ENCODE measurements at places on chromosomes 1 and 21. TPM values are rescaled to one million over a fixed set of nuclear protein-coding genes. Genes with fewer than 3 reads are reported as not detected.

FBXO28 gene
- total RNA-seq = 110 TPM

ELAVL4 gene
- total RNA-seq = not detected

TDRD10 gene
- not detected for total RNA-seq

GRCh38 chr1:100034470-100034869 is 64.7 kb downstream of the SLC35A3 start:
- no peak overlapping the region for H3K27ac ChIP-seq
- DNase-seq = peak; percentile 36
- no peak overlapping the region for H3K4me3 ChIP-seq
- no peaks in the 10 kb centered on the region for H3K36me3 ChIP-seq

- no peaks in the 10 kb centered on the region for H3K27me3 ChIP-seq
- H3K36me3 ChIP-seq = peaks cover 43% of the 10 kb centered on the region
- H3K4me3 ChIP-seq = no peak overlapping the region
- no peak overlapping the region for H3K27ac ChIP-seq
- H3K4me1 ChIP-seq = peaks cover 36% of the 10 kb centered on the region
These were observed 5.5 kb upstream of the MTMR11 start for GRCh38 chr1:149942207-149942606.

- H3K4me1 ChIP-seq = no peaks in the 10 kb centered on the region
- no peak overlapping the region for H3K27ac ChIP-seq
- H3K4me3 ChIP-seq = no peak overlapping the region
- H3K36me3 ChIP-seq = no peaks in the 10 kb centered on the region
These were observed 186.3 kb downstream of the NFIA start for GRCh38 chr1:61268546-61269240.

GRCh38 chr1:100624886-100625610 is 87.1 kb downstream of the GPR88 start:
- no peak overlapping the region for H3K4me3 ChIP-seq
- H3K27me3 ChIP-seq = no peaks in the 10 kb centered on the region
- H3K4me1 ChIP-seq = peaks cover 37% of the 10 kb centered on the region
- no peaks in the 10 kb centered on the region for H3K36me3 ChIP-seq

DNA sequence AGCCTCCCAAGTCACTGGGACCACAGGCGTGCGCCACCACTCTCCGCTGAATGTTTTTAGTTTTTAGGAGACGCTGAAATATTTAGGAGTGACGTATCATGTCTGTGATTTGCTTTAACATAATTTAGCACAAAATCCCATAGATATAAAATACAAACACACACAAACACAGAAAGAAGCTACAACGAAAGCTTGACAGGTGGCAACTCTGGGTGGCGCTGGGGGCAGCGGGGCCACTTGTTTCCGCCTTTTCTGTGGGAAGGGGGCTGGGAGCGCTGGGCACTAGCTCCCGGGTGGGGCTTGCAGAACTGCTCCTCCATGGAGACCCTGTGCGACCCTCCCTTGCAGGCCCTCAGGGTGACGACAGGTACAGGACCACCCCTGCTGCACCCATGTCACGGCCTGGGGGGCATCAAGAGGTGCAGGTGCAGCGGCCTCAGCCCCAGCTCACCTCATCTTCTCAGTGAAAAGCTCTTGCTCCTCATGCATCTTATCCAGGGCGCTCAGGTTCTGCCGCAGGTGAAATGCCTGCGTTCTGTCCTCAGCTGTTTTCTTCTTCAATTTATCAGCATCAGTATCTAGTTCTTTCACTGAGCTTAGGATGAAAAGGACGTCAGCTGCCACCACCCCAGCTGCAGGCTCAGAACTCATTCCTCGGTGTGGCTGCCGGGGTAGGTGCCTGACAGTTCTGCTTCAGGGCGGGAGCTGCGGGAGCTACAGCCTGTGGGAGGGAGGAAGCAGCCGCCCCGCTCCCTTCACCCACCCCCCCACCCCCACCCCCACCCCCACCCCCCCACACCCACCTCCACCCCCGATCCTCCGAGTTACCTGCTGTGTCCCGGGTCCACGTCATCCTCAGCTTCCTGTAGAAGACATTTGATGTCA is 15.3 kb downstream of the CFAP74 start:
- H3K4me1 ChIP-seq = peaks cover 9% of the 10 kb centered on the region
- H3K36me3 ChIP-seq = no peaks in the 10 kb centered on the region
- peaks cover 19% of the 10 kb centered on the region for H3K27me3 ChIP-seq

- H3K27me3 ChIP-seq = no peaks in the 10 kb centered on the region
- no peaks in the 10 kb centered on the region for H3K4me1 ChIP-seq
- H3K27ac ChIP-seq = no peak overlapping the region
- no peak for DNase-seq
- no peaks in the 10 kb centered on the region for H3K36me3 ChIP-seq
- no peak overlapping the region for H3K4me3 ChIP-seq
These were observed 118.5 kb downstream of the MATN1 start for GRCh38 chr1:30604801-30605440.

- no peaks in the 10 kb centered on the region for H3K36me3 ChIP-seq
- H3K27ac ChIP-seq = peak overlapping the region; percentile 44
- no peak overlapping the region for H3K4me3 ChIP-seq
- H3K27me3 ChIP-seq = no peaks in the 10 kb centered on the region
These were observed 15.5 kb upstream of the MTARC2 start for GRCh38 chr1:220732621-220733020.

- H3K27me3 ChIP-seq = no peaks in the 10 kb centered on the region
- no peak overlapping the region for H3K4me3 ChIP-seq
- no peak overlapping the region for H3K27ac ChIP-seq
- no peaks in the 10 kb centered on the region for H3K4me1 ChIP-seq
- H3K36me3 ChIP-seq = no peaks in the 10 kb centered on the region
These were observed 800 bp upstream of the MMP23B start for GRCh38 chr1:1630965-1631781.

GRCh38 chr1:61461406-61462384 is 263.2 kb downstream of the TM2D1 start:
- DNase-seq = no peak
- H3K4me1 ChIP-seq = no peaks in the 10 kb centered on the region
- H3K36me3 ChIP-seq = peaks cover 38% of the 10 kb centered on the region
- H3K27me3 ChIP-seq = no peaks in the 10 kb centered on the region
- no peak overlapping the region for H3K4me3 ChIP-seq

DNA sequence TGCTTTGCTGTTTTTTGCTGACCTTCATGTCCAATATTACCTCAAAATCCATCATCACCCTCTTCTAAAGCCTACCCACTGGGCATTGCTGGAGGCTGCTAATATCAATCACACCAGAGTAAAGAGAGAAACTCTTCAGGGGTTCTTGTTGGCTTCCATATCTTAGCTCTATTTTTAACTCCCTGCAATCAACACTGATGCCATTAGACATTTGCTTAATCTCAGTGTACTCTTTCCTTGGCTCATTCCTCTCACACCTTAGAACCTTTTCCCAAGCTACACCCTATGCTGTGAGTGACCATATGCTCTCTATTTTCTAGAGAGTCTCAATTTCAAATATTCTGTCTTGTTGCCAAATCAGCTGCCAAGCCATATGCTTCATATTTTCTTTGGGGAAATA is 40.6 kb upstream of the RABGAP1L start:
- H3K36me3 ChIP-seq = no peaks in the 10 kb centered on the region
- H3K27me3 ChIP-seq = no peaks in the 10 kb centered on the region
- peaks cover 6% of the 10 kb centered on the region for H3K4me1 ChIP-seq
- no peak overlapping the region for H3K4me3 ChIP-seq

DNA sequence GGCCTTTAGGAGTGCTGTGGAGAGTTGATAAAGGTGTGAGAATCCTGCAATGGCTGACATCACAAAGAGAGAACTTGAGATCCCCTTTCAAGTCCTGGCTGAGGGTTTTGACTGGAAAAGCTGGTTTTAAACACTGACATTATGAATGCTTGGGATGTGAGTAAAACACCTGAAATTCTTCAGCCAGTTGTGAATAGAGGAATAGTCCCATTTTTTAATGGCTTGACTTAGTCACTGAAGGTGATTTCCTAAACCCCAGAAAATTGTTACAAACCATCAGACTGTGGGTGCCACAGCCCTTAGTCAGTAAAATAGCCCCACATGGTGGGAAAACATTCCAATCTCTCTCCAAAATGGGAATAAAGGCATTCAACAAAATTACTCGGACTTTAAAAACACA is 107.7 kb upstream of the LMO4 start:
- H3K4me1 ChIP-seq = peaks cover 18% of the 10 kb centered on the region
- H3K36me3 ChIP-seq = no peaks in the 10 kb centered on the region
- H3K4me3 ChIP-seq = no peak overlapping the region
- H3K27me3 ChIP-seq = no peaks in the 10 kb centered on the region
- H3K27ac ChIP-seq = no peak overlapping the region

- peaks cover 42% of the 10 kb centered on the region for H3K27me3 ChIP-seq
- no peak for DNase-seq
- no peaks in the 10 kb centered on the region for H3K36me3 ChIP-seq
- no peak overlapping the region for H3K27ac ChIP-seq
- H3K4me3 ChIP-seq = no peak overlapping the region
- H3K4me1 ChIP-seq = no peaks in the 10 kb centered on the region
These were observed 23.5 kb upstream of the C1orf174 start for GRCh38 chr1:3923378-3924185.

DNA sequence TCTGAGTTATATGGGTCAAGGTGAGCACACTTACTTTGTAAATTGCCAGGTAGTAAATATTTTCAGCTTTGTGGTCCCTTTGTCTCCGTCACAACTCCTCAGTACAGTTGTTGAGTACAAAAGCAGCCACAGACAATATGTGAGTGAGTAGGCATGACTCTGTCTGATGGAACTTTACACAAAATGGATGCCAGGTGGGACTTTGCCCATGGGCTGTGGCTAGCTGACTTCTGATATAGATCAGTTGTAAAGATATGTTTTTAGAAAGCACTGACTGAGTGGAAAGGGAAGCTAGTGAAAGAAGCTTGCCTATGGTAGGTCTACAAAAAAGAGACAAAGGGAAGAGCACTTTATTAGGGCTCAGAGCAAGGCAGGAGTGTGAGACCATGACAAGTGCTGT is 23.1 kb upstream of the IGSF5 start:
- peaks cover 33% of the 10 kb centered on the region for H3K27me3 ChIP-seq
- no peak overlapping the region for H3K27ac ChIP-seq
- DNase-seq = no peak

DNA sequence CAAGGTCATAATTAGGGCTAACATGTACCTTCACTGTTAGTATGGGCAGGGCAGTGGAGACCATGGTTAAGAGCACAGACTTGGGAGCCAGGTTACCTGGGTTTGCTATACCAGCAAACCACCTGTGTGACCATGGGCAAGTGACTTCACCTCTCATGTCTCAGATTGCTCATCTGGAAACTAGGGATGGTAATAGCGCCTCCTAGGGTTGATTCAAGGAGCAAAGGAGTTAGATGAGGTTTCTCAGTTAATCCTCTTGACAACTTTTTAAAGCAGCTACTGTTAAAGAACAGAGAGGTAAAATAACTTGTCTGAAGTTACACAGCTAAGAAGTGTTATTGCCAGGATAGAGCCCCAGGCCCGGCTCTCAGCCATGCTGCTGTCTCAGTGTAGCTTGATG is 790 bp upstream of the MATN1 start:
- H3K27ac ChIP-seq = no peak overlapping the region
- H3K4me3 ChIP-seq = no peak overlapping the region
- H3K4me1 ChIP-seq = no peaks in the 10 kb centered on the region
- DNase-seq = no peak
- no peaks in the 10 kb centered on the region for H3K27me3 ChIP-seq

DNA sequence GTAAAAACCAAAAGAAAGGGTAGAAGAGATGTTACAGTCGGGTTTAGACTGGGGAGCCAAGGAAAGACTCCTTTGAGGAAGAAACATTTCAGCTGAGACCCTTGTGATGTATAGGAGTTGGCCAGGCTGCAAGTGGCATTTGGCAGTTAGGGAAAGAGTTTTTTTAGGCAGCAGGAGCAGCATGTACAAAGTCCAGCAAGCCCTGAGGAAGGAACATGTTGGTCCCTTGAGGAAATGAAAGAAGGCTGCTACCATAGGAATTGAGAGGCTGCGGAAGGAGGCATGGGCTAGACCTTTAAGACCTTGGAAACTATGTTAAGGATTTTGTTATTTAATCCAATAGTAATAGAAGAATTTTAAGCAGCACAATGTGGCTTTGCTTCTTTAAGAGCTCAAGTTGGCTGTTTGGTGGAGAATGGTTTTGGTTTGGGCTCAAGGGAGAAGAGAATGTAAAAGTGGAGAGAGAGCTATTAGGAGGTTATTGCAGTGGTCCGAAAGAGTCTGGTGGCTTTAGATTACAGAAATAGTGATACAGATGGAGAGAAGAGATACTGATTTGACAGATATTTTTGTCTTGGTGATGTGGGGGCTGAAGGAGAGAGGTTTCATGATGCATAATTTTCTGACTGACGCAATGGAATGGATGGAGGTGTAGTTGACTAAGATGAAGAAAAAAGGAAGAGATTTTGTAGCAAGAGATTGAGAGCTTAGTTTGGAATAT is 26.6 kb downstream of the SMAP2 start:
- no peak overlapping the region for H3K4me3 ChIP-seq
- H3K27ac ChIP-seq = no peak overlapping the region
- H3K36me3 ChIP-seq = no peaks in the 10 kb centered on the region
- DNase-seq = no peak
- peaks cover 4% of the 10 kb centered on the region for H3K4me1 ChIP-seq

GRCh38 chr1:68147534-68148171 is 84.7 kb downstream of the WLS start:
- no peaks in the 10 kb centered on the region for H3K27me3 ChIP-seq
- peaks cover 15% of the 10 kb centered on the region for H3K36me3 ChIP-seq
- no peak overlapping the region for H3K27ac ChIP-seq
- no peak overlapping the region for H3K4me3 ChIP-seq
- DNase-seq = no peak

All from MCF 10A (cell line).